H54 (cell line): ENCODE measurements at places on chromosomes 16 and 17.

DNA sequence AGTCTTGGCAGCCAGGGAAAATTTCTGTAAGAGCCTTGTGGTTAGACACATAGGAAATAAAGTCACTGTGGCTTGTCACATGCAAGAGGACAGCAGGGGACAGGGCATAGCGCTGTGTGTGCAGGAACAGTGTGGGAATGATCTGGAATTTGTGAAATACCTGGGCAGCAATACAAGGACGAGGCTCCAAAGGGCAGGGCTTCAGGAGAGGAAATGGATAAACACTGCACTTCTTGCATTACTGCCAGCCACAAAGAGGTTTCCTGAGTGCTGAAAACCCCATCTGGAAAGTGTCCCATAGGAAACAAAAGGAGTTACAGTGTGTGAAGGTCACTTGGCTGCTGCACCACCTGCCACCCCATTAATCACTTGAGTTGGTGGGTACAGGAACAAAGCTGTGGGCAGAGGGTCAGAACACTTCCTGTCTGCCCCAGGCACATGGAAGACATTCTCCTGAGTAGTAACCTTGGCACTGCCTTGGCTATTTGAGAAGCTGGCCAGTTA lies 12.1 kb upstream of the HP start:
- no peak for DNase-seq

DNA sequence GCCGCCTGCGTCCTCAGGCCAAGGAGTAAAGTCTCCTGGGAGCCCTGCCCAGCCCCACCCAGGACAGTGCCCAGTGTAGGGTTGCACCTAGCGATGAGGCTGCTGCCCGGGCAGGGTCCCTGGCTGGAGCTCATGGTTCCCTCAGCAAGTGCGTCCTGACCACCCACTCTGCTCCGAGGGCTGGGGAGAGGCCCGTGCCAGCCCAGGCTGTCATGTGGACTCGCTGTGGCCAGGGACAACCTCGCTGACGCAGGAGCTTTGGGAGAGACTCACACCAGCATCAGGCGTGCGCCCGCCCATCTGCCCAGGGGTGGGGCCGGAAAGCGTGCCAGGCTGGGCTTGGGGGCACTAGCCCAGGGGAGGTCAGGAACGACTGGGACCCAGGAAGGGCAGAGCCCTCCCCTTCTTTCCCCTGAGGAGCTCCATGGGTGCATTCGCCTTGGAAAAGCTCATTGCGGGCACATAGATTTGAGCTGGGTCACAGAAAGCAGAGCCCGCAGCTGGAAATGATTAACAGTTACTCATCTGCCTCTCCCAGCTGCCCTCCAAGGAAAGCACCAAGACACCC lies 19.7 kb downstream of the DPEP1 start:
- peak; percentile 97 for DNase-seq

- DNase-seq, result no peak
Observed at GRCh38 chr17:5640726-5641125, 56.4 kb upstream of the NLRP1 start.

- DNase-seq, result peak; percentile 90
Observed at GRCh38 chr17:3965118-3965800, 1.0 kb upstream of the ATP2A3 start.

GRCh38 chr17:5897275-5897911 lies 172.8 kb upstream of the WSCD1 start:
- DNase-seq, result no peak

- DNase-seq, result no peak
Observed at GRCh38 chr16:7332611-7333010, at the start of gene RBFOX1. RBFOX1 (plus strand) TSS chr16:7332845.

- no peak for DNase-seq
Observed at GRCh38 chr17:50268743-50269275, 5.5 kb upstream of the TMEM92 start.

DNA sequence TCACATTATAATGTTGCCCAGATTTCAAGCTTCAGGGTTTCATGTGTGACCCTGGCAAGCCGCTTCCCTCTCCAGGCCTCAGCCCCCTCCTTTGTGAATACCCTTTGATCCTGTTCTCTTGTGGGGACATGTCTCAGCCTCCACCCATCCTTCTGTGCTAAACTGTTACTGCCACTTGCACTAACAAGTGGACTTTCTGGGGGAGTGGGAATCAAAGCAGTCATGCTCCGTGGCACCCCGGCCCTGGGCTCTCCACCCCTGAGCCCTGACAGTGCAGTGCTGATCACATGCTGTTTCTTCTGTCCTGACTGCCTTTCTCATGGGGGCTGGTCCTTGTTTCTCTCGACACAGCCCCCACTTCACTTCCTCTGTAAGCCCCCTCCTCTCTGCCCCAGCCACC lies 9.7 kb upstream of the DCAF7 start:
- no peak for DNase-seq

DNA sequence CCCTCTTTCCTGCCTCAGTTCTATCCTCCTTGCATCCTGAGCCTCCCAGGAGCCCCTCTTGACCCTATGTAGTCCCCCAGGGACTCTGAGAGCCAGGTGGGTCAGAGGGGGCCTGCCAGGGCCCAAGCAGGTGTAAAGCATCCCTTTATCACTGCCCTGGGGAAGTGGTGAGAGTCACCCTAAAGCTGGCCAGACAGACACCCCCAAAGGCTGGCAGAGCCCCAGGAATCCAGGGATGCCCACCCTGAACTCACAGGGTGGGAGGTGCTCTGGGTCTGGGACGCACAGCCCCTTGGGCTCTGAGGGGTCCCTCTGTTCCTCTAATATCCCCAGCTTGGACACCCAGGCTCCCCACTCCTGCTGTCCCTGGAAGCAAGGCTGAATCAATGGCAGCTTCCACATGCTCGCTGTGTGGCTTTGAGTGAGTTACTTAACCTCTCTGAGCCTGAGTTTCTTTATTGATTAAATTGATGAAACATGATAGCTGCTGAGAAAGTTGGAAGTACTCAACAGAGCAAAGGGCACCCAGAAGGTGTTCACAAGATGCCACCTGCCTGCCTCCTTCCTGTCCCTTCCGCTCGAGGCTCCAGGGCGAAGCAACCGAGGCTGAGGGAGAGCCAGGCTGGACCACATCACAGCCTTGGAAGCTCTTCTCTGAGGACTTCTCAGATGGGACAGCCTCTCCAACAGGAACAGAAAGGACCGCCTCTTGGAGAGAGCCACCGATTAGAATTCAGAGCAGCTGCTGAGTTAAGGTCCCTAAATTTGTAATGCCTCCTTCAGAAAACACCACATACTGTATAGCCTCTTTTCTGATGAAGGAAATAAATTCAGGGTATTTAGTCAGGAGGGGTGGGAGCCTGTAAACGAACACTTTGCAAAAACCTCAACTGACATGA lies 67.1 kb upstream of the DOC2B start:
- DNase-seq, result no peak

GRCh38 chr17:41728056-41728455 lies 6.4 kb downstream of the HAP1 start:
- DNase-seq, result no peak

DNA sequence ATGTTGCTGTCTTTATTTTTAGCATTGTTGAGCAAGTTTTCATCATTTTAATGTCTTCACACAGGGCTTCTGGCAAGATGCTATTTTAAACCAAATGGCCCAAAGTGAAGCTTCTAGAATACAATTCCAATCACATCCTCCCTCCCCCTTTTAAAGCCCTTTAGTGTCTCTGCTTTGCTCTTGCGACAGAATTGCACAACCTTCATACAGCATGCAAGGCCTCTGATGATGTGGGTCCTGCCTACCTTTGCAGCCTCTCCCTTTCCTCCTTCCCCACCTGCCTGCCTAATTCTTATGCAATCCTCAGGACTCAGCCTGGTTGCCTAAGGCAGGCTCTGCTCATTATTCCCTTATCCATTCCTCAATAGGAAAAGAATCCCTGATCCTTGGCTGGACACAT lies 381.7 kb downstream of the SLC39A11 start:
- DNase-seq, result no peak

DNA sequence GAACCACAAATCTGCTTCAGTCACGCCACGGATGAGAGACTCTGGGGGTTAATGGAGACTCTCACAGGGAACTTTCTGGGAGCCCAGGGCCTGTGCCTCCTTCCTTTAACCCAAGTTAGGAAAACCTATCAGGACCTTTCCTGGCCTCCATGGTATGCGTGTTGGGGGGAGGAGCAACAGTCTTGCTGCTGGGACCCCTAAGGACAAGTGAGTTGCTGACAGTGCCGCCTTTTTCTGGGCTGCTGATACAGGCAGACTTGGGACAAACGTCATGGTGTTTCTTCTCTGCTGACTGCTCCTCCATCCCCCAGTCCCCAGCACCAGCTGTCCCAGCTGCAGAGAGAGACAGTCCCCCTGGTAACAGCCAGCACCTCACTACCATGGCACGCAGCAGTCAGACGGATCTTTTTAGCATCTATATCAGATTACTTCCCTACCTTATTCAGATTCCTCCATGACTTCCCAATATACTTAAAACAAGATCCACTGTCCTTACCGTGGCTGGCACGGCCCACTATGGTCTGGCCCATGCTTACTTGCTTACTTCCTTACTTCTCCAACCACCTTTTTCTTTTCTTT lies 6.5 kb downstream of the DPEP2NB start:
- DNase-seq, result no peak

DNA sequence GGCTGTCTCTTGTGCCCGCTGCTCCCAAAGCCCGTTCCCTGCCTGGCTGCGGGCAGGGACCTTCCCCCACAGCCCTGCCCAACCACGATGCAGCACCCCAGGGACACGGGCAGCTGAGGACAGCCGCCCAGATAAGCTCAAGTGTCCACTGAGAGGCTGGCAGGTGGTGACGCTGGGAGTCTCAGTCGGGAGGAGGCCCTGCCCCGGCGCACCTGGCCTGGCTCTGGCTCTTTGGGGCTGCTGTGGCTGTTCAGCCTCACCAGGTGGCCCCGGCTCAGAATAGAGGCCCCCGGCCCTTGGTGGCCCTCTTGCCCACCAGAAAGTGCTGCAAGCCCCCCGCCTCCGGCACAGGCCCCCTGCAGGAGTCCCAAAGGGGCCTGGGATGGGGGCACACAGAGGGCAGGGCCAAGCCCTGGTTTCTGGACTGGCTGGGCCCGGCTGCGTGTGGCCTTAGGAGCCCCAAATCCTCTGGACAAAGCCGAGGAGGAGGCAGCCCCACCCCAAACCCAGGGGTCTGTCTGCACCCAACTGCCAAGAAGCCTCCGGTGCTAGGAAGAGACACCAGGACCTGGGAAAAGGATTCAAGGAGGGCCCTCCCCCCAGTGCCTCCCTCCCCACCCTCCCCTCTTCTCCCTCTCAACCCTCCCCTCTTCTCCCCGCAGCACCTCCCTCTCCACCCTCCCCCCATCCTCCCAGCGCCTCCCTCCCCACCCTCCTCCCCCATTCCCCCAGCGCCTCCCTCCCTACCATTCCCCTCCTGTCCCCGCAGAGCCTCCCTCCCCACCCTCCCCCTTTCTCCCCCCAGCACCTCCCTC lies 5.3 kb downstream of the NTHL1 start:
- DNase-seq, result no peak

- DNase-seq, result peak; percentile 70
Observed at GRCh38 chr17:82332669-82333278, 792 bp downstream of the SECTM1 start.

- DNase-seq, result peak; percentile 30
Observed at GRCh38 chr17:57256708-57257112, 387 bp downstream of the MSI2 start.

- no peak for DNase-seq
Observed at GRCh38 chr16:67562918-67563707, 787 bp downstream of the CTCF start.

GRCh38 chr16:89142474-89143195 lies 28.9 kb upstream of the CDH15 start:
- DNase-seq, result no peak
